DMS 273 treated with DMSO at 0.1 percent for 48 hours (cell line): ENCODE measurements at places on chromosomes 12 and 14.

DNA sequence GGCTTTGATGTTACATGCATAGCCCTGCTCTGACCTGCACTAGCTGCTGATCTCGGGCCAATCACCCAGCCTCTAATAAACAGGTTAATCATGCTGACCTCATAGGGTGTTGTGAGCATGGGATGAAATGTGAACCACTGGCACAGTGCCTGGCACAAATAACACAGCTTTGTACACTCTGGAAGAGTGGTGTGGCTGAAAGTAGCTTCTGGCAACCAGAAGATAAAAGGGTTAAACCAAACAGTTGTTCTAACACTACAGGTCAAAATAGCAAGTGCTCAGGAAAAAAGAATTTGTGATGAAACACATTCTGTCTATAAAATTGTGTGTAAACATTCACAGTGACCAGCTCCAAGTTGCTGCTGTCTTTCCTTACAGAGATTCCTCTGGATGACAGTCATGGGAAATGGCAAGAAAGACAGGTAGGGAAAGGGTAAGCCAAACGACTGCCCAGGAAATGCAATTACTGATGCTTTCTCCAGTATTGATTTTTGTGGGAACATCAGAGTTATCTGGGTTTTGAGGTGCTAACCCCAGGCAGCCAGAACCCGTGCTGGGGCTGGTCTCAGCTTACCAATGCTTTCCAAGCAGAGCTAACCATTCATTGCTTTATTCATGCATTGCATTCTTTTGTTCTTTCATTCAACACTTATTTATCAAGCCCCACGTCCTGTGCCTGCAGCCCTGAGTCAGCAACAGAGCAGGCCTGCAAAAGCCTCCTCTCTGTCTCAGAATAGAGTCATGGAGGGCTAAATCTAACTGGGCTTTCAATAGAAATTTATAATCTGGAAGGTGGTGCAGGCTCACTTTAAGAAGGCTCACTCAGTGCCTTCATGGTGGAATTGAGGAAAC, 38.1 kb upstream of the CAPRIN2 start:
- no peak for DNase-seq

- no peak for DNase-seq
Observed at GRCh38 chr12:22541496-22542155, 2.7 kb downstream of the C2CD5 start.

DNA sequence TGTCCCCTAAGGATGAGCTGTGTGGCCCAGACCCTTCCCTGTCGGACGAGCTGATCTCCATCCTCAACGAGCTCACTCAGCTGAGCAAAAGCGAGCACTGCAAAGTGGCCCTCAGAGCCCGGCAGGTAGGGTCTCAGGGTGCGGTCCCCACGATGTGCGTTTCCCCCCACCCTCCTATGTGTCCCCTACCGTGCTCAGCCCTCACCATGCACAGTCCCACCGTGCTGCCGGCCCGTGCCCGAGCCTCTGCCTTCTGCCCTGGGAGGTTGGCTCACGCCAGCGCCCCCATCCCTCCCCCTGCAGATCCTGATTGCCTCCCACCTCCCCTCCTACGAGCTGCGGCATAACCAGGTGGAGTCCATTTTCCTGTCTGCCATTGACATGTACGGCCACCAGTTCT, 86.6 kb downstream of the FOXN4 start:
- no peak for DNase-seq

- DNase-seq, result no peak
Observed at GRCh38 chr12:131620946-131621681, 89.8 kb upstream of the SFSWAP start.

DNA sequence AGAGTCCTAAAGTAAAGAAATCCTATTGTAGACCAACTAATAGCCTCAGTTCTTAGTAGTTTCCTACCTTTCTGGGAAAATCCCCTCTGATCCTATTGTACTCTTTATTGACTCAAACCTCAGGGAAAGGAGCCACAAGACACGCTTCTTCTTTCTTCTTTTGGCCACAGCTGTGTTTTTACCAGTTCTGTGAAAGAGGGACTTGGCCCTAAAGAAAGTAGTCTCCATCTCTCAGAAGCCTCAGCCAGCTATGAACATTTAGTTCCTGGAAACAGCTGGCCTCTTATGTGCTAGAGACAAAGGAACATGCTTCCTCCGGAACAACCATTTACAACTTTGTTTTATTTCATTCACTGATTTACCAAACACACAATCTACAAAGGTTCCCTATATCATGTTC, 66.1 kb upstream of the ARID2 start:
- no peak for DNase-seq

DNA sequence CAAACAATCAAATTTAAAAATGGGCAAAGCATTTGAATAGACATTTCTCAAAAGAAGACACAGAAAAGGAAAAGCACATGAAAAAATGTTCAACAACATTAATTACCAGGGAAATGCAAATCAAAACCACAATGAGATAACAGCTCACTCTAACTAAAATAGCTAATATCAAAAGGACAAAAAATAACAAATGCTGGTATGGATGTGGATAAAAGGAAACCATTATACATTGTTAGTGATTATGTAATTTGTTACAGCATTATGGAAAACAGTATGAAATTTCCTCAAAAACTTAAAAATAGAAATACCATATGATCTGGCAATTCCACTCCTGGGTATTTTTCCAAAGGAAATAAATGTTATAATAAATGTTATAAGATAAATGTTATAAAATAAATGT, 52.9 kb downstream of the DUSP6 start:
- DNase-seq, result no peak

DNA sequence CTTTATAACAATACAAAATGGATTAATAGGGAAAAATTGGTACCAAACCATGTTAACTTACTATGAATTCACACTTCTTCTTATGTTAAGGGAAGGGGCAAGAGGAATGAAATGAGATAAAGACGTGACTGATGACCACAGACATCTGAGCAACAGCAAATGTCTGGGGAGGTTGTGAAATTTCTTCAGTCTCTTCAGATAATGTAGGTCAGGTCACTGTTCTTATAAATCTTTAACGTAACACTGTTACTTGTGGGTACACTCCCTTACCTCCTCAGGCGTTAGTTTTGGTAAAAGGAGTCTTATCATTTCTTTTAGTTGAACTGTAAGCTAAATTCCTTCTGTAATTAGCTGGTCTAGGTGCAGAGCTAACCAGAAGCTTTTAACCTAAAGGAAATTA, 405.0 kb upstream of the LRFN5 start:
- no peak for DNase-seq

DNA sequence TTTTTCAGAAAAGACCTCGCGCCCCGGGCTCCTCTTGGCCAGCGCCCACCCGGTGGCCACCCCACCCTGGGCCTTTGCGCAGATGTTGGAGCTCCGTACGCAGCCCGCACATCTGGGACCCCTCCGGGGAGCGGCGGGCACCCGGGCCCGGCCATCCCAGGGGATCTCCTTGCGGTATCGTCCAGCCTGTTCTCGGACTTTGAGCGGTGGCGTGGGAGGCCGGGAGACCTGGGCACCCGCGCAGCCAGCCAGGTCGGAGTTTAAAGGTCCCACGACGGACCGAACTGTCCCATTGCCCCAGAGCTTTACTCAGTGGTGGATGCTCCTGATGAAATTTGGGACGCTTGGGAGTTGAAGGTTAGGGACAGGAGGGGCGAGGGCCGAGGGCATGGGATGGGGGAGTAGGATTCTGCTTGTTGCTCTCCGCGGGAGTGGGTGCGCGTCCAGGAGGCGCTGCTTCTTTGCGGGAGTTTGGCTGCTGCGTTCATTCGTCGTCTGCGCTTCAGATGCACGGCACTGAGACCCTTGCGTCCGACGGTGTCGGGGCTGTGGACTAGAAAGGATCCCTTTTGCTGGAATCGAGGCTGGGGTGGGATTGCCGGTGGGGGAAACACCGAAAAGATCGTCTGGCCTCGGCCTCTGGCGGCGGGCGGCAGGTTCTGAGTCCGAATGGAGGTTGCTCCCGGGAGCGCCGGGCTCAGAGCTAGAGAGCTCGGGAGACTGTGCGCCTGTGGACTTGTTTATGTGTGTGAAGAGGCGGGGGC, 1.4 kb downstream of the NTF3 start:
- no peak for DNase-seq

DNA sequence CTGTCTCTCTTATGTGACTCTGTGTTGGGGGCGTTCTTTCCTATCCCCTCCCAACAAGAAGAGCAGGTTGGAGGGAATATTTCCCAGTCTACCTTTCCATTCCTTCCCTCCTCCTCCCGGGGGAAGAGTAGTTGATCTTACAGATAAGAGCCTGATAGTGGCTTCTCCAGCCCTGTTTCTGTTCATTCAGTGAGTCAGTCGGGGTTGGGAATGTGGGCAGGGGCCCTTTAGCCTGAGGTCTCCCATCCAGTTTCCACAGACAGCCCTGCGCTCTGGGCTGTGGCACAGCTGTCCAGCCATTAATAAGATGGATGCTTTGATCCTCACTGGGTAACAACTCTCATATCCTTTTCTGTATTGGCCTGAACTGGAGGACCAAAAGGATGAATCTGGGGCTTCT, 18.1 kb upstream of the PPP1R1A start:
- no peak for DNase-seq

- no peak for DNase-seq
Observed at GRCh38 chr12:69354556-69355187, 4.9 kb upstream of the YEATS4 start.

DNA sequence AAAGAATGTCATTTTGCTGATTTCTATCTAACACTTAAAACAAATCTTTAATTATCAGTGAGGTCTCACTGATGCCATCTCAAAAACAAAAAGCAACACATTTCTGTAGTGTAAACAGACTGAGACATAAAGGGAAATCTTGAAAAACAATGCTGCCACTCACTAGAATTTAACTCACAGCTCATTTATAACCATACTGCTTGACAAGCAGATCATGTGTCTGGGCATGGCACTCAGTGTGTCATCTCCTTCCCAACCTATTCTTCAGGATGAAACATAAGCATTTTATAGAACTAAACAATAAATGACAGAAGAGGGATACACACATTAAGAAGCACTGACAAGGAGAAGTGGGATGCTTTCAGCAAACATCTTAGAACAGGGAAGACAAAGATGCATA, 22.4 kb downstream of the ATF7 start:
- DNase-seq, result no peak

- DNase-seq, result no peak
Observed at GRCh38 chr12:129675947-129676346, 227.9 kb downstream of the TMEM132D start.

DNA sequence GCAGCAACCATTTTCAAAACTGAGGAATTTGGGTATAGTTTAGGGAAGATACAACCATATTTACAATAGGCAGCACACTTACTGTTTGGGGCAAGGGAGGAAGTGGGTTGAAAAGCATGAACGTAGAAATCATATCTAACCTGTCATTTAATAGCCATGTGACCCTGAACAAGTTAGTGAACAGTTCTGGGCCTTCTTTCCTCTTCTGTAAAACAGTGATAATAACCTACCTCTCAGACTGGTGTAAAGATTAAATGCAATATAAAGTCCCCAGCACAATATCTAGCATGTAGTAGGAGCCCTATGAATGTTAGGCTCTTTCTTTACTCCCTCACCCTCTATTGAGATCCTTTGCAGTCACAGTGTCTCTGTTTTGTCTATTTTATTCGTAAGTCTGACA, 33.5 kb downstream of the A2ML1 start:
- DNase-seq, result no peak

GRCh38 chr12:74391283-74391682, 146.4 kb upstream of the ATXN7L3B start:
- DNase-seq, result no peak

DNA sequence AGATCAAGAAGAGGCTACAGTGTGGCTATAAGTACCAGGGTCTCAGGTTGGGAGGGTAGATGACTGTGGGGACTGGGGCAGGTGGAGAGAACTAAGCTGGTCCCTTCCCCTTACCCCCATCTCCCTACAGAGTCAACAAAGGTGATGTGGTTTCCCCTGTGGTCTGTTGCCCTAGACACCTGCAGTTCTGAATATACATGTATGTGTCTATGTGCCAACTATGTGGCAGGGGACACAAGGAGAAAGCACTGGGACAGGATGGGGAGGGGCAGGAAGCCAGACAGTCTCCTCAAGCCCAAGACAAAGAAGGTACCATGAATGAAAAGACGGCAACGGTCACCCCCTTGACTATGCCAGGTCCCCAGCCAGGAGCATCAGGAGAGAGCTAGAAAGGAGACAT, 4.5 kb upstream of the HDAC7 start:
- no peak for DNase-seq

DNA sequence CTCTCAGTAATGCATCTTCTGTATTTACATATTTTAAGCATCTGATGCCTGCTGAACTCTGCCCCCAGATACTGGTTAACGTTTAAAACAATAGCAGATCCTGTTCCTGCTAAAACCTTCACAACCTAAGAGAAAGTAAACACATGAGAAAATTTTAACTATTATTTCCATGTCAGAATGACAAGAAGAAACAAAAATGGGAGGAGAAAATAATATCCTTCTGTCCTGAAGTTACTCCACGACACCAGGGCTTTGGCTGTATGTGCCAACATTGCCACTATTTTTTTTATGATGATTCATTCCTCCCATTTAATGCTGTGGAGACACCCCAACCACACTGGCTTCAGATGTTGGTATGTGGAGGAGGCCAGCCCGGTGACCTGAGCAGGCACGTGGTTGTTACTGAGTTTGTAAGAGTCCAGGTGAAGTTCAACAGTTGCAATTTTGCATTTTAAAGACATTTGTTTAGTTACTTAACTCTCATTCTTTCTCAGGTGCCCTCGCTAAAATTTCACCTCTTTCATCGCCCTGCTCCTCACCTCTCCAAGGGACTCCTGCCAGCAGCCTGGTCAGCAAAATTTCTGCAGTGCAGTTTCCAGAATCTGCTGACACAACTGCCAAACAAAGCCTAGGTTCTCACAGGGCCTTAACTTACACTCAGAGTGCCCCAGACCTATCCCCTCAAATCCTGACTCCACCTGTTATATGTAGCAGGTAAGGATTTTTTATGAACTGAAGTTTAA, 65.5 kb upstream of the SLCO1C1 start:
- DNase-seq, result no peak

DNA sequence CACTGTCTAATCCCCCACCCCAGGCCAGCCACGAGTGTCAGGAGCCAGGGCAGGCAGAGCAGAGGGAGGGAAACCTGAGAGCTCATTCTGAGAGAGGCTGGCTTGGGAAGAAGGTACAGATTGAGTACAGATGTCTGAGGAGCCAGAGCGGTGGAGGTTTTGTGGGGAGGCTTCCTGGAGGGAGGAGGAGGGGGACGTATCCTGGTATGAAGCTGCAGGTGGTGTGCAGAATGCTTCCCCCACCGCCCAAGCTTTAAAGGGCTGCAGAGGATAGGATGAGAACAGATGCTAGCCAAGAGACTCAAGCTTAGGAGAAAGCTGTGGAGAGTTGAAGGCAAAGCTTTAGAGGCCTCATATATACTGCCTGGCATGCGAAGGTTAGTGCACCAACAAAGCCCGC, 3.2 kb upstream of the TAMALIN start:
- no peak for DNase-seq
